Erythroblast (primary cell): ENCODE measurements at places on chromosomes 6 and 20.

- DNase-seq, result no peak
These were observed 16.0 kb downstream of the PMEPA1 start for GRCh38 chr20:57693670-57694329.

DNA sequence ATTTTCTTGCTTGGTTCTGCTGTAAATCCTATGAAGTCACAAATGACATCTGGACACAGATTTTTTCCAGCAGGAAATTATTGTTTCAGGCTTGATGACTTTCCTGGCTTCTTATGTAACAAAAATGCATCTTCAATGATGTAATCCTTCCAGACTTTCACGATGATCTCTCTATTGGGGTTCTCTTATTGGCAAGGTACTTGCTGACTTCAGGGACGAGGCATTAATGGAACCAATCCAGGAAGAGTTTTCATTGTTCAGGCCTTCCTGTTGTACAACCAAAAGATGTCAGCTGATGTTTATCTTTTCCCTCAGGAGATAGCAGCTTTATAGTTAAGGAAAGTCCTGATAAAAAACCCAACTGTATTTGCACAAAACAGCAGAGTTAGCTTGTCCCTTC is 118.5 kb upstream of the MMS22L start:
- DNase-seq, result no peak

DNA sequence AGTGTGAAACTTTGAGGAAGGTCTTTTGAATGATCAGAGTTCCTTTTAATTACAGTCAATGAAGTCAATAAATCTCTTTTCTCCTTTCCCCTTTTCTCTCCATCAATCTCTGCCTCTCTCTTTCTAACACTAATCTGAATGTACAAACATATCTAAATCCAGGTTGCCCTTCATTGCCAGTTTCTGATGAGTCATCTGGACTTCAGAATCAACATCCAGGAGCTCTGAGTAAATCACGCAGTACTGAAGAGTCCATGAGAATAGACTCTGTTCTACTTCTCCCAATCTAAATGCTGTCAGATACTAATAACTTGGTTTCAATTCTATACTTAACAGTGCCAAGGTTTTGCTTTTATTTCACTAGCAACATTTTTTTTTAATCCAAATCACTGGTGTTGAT is 238.7 kb upstream of the THEMIS start:
- DNase-seq, result no peak

- DNase-seq, result no peak
These were observed 122.1 kb upstream of the MLN start for GRCh38 chr6:33925936-33926335.

DNA sequence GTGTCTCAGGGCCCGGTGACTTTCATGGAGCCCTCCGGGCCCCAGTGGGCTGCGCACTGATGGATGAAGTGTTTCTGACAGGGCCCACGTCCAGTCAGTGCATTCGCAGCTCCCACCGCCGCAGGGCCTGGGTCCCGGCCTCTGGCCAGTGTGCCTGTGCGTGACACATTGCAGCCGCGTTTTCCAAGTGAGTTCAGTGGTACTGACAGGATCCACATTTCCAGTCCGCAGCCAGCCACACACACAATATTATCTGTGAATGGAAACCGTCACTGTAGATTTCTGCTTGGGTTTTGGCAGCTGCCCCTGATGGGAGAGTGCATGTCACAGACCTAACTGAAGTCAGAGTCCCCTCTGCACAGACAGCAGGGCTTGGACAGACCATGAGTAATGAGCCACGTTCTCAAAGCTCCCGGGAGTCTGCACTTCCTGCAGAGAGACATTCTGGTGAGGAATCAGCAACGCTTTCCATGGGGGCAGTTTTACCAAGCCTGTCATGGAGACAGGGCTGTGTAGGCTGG is 171.4 kb downstream of the MYLK4 start:
- DNase-seq, result no peak

DNA sequence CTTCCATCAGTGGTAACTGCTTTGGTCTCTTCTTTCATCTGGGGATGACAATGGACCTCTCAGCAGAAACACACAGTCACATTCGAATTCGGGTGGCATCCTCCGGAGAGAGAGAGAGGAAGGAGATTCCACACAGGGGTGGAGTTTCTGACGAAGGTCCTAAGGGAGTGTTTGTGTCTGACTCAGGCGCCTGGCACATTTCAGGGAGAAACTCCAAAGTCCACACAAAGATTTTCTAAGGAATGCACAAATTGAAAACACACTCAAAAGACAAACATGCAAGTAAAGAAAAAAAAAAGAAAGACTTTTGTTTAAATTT is 6.1 kb downstream of the EDN1 start:
- DNase-seq, result no peak

GRCh38 chr20:834151-834746 is 734 bp downstream of the FAM110A start:
- no peak for DNase-seq

- DNase-seq, result no peak
These were observed 33.7 kb downstream of the GJA10 start for GRCh38 chr6:89927791-89928550.

DNA sequence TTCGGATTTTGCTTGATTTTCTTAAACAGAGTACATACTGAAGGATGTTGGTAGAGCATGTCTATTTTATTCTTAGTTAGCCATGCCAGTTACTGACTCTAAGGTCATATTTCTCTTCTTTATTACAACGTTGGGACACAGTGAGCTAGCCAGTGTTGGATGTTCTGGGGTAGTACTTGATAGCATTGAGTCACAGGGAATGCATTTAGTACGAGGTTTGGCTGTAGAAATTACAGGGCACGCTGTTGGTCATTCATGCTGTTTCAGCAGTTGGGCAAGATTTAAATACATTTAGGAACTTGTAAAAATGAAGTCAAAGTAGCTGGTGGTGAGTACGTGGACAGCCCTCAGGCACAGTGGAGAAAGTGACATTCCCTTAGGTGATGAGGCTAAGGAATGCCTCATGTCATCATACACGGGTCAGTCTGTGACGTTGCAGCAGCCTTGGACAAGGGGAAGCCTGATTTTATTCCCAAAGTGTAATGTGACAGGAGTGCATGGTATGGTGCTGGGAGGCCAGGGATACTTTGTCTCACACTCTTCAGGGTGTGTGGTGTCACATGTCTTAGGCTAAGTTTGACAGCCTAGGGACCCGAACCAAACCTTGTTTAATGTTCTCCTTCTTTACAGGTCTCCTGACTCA is 57.7 kb upstream of the SLC22A1 start:
- no peak for DNase-seq

GRCh38 chr6:84681693-84682326 is 82.6 kb downstream of the TBX18 start:
- no peak for DNase-seq

DNA sequence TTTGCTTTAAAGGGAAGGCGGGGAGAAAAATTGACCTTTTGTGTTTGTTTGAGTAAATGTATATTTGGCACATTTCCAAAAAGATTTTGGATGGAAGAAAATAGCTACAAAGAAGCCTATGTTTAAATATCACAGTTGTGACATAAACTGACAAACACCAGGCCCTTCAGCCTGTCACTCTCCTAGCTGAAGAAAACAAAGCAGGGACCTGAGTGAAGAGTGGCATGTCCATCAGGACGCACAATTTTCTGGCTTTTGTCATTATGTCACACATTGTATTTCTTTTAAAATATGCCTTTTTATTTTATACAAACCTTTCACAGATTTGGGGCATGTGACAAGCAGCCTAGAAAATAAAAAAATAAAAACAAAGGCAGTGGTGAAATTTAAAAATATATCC is 241.2 kb downstream of the OGFRL1 start:
- no peak for DNase-seq

GRCh38 chr6:169946971-169947370 is 195.5 kb downstream of the ERMARD start:
- DNase-seq, result no peak

DNA sequence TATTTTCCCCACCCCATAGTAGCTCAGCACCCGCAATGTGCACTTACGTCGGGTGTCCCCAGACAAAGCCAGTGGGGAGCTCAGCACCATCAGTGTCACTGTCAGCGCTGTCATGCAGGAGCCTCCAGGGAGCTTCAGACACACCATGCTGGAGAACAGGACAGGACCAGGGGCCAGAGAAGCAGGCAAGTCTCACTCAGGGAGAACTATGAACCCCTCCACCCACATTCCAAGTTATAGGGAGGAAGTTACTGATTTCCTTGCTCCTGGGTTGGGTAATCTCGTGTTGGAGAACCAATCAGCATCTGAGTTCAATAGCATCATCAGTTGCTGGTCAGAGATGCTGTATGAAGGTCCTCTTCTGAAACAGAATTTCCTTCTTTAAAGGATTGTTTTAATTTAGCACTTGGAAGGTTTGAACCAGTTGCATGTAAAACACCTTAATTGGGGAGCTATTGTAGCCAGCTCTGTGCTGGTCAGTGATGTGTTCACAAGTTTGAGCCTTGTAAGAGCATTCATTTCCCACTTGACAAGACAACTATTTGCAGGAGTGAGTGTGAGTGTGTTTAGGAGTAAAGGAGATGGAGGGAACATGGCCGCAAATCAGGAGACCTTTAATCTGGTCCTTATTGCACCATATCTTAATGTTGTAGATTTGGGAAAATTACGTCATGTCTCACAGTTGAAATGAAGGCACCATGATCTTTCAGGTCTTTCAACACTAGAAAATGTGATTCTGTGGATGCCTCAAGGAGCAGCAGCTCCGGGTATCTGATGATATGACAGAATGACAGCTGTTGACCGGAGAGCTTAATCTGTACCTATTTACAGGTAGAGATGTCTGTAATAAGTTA is at the start of gene HLA-DRB1:
Gene HLA-DRB1, minus strand, starts transcription at position 253 of the 854 bp plus-strand sequence. Its CDS starts 106 bp downstream, at position 147.
- peak; percentile 5 for DNase-seq

- DNase-seq, result no peak
These were observed 33.4 kb downstream of the TGM2 start for GRCh38 chr20:38131588-38132121.

DNA sequence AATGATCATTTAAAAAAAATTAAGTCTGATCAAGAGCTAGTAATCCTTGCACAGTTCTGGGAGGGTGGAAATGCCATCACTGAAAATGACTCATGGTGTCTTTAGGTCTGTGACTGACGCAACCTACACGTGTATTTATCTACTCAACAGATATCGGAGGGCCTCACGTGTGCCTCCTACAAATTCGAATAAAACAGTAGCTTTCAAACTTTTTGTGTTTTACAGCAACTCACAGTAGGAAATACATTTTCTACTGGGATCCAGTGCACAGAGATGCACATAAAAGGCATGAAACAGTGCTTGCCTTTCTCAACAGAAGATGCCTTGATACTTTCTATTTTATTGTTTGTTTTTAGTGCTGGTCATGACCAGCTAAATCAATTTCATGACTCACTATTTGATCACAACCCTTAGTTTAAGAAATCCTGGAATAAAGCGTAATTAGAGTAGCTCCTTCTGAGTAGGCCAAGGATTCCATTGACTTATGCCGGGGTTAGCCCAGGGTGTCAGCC is 210.0 kb upstream of the SNX9 start:
- DNase-seq, result peak; percentile 87

DNA sequence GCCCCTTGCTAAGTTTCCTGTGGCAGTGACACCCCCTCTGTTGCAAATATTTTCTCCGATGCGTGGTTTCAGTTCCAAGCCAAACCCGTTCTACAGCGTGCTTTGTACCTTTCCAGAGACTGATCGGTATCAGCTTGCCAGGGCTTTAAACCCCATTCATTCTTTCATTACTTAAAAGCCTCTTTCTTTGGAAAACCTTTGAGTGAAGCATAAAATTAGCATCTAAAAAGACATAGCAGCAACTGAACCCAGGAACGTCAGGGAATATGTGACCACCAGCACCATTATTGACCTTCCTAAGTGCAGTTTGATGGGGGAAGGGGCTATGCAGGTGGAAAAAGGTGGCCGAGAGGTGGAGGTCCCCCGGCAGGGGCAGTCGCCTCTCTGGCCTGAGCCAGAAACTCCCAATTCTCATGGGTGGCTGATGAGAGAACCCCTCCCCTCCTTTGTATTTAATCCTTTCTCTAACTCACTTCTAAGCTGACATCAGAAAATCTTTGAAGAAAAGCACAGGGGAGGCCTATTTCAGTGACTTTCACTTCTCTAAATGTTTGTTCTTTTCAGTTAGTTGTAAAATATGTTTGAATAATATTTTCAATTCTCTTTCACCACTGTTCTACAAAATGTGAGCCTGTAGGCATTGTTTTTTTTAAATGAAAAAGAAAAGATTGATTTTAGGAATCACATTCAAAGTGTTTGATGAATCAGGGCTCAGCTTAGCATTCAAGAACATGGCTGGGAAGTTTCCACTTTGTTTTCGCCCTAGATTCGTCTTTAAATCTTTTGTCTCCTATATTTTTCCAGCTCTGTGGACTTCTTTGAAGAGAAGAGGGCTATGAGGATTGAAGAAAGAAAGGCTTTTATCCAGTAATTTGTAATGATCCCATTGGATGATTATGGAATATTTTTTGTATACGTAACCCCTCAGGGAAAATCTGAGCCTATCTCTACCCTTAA is 89.2 kb downstream of the RSPH3 start:
- DNase-seq, result no peak

DNA sequence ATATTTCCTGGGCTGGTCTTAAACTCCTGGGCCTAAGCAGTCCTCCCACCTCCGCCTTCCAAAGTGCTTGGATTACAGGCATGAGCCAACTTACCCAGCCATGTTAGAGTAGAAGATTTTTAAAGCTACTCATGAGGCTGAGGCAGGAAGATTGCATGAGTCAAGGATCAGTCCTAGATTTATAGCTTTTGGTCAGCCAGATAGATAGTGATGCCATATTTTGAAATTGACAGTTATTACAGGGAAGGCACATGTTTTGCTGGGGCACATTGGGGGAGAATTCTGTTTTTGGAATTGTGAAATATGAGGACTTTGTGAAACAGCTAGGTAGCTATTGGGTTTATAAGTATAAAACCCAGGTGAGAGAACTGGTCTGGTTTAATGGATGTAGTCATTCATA is 40.9 kb downstream of the DOP1A start:
- no peak for DNase-seq

- no peak for DNase-seq
These were observed 398.3 kb upstream of the ARID1B start for GRCh38 chr6:156378853-156379252.

- no peak for DNase-seq
These were observed 473.0 kb downstream of the CD83 start for GRCh38 chr6:14590586-14590985.
